ENCODE measurements at places on chromosomes 6 and 20.

DNA sequence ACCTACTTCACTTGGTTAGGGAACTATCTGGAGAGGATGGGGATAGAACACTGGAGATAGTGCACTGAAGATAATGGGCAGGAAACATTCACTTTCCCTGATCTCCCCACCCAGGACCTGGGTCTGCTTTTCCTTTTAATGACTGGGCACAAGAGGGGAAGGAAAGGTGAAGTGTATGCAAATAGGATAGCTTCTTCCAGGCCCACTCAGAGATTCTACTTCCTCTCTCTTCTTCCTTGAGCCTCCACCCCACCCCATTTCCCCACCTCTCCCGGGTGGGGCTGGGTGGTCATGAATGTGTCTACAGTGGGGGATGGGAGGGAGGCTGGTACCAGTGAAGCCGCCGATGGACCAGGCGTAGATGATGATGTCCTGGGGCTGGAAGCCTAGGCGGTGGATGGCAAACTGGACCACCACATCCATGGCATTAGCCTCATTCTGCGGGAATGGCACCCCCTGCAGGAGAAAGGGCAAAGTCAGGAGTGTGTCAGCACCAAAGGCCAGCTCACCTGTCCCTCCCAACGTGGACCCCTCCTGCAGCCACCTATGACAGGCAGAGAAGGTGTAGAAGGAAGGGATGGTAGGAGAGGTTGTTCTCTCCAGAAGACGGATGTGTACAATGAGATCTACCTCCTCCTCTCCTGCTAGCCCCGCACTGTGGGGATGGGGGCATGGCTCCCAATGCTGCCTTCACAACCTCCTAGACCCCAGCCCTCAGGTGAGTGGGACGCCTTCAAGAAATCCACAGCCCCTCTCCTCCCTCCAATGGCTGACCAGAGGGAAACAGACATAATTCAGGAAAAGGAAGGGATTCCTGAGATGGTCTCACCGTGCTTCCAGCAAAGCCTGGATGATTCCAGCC is 8.6 kb upstream of the LY6G5C start:
- no peak for DNase-seq

DNA sequence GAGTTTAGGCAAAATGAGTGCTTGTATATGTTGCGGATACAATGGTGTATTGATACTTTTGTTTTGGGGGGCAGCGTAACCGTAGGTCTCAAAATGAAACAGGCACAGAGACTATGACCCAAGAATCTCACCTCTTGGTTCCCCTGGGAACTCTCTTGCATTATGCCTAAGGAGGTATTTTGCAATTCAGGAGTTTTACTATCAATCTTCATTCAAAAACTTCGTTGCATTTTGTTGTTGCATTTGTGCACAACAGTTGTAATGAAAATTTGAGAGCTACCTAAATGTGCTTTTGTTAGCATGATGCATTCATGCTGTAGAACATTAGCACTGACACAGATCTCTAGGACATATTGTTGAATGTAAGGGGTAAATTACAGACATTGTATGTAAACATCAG is 18.2 kb downstream of the VTA1 start:
- DNase-seq: no peak

GRCh38 chr6:162539321-162539720 is 188.2 kb downstream of the PRKN start:
- peak; percentile 14 for DNase-seq

- no peak for DNase-seq
Measured at GRCh38 chr6:28803337-28803709, 120.5 kb downstream of the TRIM27 start.

DNA sequence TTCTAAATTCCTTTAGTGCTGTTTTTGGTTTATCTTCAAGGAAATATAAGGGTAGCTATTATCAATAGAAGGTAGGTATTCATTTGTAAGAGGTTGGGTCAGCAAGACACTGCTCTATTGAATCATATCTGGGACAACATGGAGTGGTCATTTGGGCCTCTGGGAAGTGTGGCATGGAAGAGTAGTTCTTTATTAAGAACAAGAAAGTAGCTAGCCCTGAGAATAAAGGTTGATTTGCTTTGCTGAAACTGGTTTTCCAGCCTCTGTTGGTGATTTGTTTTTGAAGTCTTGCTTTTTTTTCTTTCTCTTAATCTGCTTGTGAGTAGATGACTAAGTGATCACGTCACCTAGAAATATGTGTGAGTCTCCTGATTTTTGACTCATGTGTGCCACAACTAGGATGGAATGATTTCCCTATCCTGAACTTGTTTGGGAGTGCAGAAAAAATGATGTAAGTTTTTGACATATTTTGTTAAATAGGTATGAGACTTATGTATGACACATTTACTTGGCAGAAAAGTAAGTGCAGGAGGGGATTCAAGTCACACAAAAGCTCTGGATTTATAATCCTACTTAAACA is 381.8 kb downstream of the CENPW start:
- DNase-seq: peak; percentile 95

GRCh38 chr6:97067045-97067444 is 142.5 kb downstream of the KLHL32 start:
- DNase-seq: no peak

- DNase-seq: no peak
Measured at GRCh38 chr6:24668997-24669361, 2.1 kb downstream of the ACOT13 start.

DNA sequence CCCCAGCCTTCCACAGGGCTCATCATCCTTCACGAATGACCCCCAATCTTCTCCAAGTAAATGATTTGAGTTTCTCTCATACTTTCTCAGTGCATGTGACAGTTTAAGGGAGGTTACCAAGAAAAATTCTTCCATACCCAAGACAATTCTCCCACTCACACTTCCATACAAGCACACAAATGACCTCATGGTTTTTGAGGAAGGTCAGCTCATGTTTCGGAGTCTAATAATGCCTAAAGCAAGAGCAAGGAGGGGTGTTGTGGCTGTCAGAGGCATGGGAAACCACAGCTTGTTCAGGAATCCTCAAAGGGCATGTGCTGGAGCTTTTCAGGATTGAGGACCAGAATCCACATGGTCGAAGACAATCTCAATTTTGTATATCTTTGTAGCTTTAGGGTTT is 279.0 kb downstream of the MAFB start:
- DNase-seq: no peak

GRCh38 chr20:2691663-2692035 is 931 bp upstream of the EBF4 start:
- no peak for DNase-seq

DNA sequence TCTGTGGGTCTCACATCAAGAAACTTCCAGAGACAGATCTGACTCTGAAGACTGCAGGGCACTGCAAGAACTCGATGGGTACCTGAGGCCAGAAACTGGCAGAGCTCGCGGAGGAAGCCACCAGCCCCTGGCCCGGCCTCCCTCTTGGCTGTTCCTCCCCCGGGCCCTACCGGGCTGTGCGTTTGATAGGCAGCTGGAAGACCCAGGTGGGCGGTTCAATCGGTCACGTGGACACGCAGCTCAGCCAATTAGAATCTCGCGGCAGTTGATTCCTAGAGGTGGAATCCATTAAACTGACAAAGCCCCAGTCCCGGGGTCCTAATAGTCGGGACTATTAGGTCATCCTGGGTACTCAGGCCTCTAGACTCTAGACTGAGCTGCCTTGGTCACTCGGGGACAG is 154.2 kb upstream of the PROKR2 start:
- no peak for DNase-seq

DNA sequence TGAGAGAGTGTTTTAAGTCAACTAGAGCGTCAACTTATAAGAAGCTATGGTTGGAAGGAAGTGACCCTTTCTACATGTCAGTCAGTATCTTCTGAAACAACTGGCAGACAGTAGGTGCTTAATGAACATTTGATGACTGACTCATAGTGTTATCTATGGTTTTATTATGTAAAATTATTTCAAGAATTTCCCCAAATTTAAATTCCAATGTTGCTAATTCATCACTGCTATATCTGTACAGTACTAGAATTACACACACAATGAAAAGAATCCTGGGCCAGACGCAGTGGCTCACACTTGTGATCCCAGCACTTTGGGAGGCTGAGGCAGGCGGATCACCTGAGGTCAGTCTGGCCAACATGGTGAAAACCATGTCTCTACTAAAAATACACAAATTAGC is 721.4 kb upstream of the FLRT3 start:
- peak; percentile 21 for DNase-seq

Data from fibroblast of skin of right quadriceps (primary cell).